ENCODE measurements at places on chromosomes 12 and 14.

DNA sequence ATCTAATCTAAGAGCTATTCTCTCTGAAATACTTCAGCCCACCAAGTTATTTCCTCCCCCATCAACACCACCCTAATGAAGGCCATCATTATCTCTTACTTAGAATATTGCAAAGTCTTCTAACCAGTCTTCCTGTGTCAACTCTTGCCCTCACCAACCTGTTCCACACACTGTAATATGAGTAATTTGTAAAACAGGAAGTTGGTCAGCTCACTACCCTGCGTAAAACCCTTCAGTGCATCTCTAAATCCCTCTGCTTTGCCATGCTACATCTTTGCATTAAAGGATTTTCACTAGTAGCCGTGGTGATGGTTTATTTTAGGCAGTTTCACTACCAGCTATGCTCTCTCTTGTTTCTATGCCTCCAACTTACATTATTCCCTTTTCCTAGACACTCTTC lies 70.0 kb downstream of the KIF21A start:
- DNase-seq, result no peak

- peak; percentile 70 for DNase-seq
Measured at GRCh38 chr12:98446682-98447081, 68.7 kb upstream of the TMPO start.

DNA sequence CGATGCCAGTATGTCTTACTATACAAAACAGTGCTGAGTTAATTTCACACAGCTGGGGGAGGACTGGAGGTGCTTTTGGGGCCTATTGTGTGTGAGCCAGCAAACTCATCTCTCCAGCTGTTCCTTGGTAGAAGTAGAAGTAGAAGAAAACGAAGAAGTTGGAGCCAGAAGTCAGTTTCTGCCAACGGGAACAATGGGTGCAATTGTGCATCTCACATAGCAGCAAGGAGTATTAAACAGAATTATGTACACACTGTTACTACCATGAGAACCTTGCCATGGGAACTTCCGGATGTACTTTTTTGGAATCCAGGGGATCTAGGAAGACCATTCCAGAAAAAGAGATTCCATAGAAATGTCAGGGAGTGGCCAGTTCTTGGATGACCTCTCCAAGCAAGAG lies 88.6 kb downstream of the VCPKMT start:
- DNase-seq, result no peak

DNA sequence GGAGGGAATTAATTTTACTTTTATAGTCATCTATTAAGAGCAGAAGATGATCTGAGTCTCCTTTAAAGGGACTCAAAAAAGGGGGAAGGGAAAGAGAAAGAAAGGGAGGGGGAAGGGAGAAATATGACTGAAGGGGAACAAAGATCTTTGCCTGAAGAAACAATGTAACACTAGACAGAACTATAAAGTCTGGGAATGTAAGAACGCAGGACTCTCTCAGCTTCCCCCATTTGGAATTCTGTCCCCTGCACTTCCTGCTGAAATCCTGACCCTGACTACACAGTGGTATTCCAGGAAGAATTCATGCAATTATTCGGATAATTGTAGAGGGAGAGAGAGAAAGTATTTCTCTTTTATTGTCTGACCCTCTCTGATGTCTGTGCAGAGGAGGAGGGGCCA lies 8.6 kb upstream of the HOXC11 start:
- DNase-seq, result no peak

- no peak for DNase-seq
Measured at GRCh38 chr12:46230306-46230705, 38.5 kb downstream of the SLC38A1 start.

DNA sequence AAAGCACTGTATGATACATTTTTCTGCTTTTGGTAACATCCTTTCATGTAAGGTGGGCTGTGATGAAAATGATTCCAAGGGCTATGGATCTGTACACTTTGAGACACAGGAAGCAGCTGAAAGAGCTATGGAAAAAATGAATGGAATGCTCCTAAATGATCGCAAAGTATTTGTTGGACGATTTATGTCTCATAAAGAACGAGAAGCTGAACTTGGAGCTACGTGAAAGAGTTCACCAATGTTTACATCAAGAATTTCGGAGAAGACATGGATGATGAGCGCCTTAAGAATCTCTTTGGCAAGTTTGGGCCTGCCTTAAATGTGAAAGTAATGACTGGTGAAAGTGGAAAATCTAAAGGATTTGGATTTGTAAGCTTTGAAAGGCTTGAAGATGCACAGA lies 22.1 kb upstream of the SRGAP1 start:
- DNase-seq, result peak; percentile 64

- no peak for DNase-seq
Measured at GRCh38 chr12:112928978-112929377, 9.3 kb upstream of the OAS3 start.

DNA sequence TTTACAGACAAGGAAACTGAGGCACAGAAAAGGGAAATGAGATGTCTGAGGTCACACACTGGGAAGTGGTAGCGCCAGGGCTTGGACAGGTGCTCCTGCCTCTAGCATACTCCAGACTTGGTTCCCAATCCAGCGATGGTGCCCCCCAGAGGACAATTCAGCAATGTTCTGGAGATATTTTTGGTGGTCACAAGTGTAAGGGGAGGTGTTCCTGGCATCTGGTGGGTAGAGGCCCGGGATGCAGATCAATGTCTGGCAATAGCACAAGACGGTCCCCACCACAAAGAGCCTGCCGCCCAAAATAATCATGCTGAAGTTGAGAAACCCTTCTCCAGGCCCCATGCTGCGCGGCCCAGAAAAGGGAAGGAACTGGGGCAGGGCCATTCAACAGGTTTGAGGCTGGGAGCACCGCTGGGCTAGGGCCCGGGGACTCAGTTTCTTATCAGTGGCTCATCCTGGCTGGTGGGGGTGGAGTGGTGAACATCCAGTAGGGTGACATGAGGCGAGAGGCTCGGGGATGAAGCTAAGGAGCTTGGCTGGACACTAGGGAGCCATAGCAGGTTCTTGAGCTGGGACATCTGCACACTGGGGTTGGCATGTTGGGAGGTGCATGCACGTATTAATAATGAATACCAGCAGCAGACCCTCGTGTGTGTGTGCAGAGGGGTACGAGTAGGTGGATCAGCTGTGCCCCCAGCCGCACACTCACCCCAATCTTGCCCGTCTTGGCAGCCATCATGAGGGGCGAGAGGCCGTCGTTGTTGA lies 35.1 kb downstream of the TRPV4 start:
- DNase-seq, result no peak

GRCh38 chr12:126271159-126271558 lies 1205.9 kb downstream of the AACS start:
- DNase-seq, result no peak

- DNase-seq, result no peak
Measured at GRCh38 chr14:34174973-34175372, 224.1 kb upstream of the EGLN3 start.

- DNase-seq, result no peak
Measured at GRCh38 chr12:53191885-53192530, 11.3 kb upstream of the CSAD start.

GRCh38 chr12:105041186-105041585 lies 43.1 kb downstream of the ALDH1L2 start:
- DNase-seq, result no peak

- DNase-seq, result no peak
Measured at GRCh38 chr14:92802678-92803077, 8.6 kb downstream of the GOLGA5 start.

- DNase-seq, result no peak
Measured at GRCh38 chr12:46209914-46210872, 58.6 kb downstream of the SLC38A1 start.

DNA sequence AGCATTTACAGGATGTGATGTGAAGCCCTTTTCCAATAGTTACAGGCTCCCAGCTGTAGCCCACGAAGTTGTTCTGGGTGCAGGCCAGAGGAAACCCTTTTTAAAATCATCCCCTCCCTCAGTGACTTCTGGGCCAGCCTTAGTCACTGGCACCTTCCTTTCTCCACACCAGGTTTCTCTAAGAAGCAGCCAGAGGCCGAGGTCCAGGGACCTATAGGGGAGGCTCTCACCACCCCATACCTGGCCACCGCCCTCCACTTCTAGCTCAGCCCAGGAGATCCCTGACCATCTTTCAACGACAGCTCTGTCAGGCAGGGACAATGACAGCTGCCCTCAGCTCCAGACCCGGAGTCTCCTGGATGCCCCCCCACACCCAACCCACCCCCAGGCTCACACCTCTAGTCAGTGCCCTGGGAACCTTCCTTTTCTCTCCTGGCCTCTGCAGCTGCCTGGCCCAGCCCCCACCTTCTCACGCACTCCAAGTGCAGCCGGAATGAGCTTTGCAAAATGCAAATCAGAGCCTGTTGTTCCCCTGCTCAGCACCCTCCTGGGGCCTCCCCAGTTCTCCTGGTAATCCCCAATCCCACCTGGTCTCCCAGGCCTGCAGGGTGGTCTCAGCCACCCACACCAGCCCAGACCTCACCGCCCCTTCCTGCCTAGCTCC lies 46.7 kb downstream of the TESC start:
- DNase-seq, result no peak

GRCh38 chr12:49809381-49809905 lies 18.8 kb downstream of the NCKAP5L start:
- no peak for DNase-seq

- peak; percentile 68 for DNase-seq
Measured at GRCh38 chr12:93789767-93790166, 112.6 kb downstream of the CRADD start.

DNA sequence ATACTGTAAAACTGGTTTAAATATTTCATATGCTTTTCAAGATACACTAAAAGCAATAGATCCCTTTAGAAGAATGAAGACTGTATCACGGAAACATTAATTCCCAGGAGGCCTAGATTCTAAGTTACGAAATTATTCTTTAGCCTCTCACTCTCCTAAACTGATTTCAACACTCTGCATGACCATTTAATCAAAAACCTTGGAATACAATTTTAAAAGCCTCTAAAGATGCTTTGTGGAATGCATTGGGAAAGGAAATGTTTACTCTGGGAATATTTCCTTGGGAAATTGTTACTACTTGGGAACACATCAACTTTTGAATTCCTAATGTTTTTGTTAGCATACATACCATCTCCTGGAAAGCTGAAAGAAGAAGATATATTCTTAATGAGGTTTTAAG lies 255.7 kb upstream of the FAR2 start:
- peak; percentile 47 for DNase-seq

DNA sequence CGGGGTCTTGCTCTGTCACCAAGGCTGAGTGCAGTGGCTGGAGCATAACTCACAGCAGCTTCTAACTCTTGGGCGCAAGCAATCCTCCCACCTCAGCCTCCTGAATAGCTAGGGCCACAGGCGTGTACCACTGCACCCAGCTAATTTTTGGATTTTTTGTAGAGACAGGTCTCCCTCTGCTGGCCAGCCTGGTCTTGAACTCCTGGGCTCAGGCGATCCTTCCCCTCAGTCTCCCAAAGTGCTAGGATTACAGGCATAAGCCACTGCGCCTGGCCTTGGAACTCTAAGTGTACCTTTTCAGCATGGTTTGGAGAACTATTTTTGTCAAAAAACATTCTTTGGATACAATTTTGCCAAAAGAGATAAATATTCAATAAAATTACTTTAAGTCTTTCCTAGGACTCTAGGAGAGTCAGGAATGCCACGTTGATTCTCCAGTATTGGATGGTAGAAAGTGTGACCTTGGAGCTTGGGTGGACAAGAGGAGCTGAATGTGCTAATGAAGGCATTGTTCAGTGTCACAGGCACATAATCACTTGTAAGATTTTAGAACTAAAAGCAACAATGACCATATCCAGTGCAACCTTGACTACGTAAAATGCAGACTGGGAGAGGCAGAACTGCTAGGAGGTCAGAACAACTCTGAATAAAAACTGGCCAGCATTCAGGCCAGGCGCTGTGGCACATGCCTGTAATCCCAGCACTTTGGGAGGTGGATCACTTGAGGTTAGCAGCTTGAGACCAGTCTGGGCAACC lies 2.8 kb downstream of the SRSF9 start:
- peak; percentile 58 for DNase-seq

- DNase-seq, result no peak
Measured at GRCh38 chr14:93984070-93984469, 7.7 kb upstream of the ASB2 start.

- no peak for DNase-seq
Measured at GRCh38 chr12:88630561-88630960, 50.3 kb upstream of the KITLG start.

DNA sequence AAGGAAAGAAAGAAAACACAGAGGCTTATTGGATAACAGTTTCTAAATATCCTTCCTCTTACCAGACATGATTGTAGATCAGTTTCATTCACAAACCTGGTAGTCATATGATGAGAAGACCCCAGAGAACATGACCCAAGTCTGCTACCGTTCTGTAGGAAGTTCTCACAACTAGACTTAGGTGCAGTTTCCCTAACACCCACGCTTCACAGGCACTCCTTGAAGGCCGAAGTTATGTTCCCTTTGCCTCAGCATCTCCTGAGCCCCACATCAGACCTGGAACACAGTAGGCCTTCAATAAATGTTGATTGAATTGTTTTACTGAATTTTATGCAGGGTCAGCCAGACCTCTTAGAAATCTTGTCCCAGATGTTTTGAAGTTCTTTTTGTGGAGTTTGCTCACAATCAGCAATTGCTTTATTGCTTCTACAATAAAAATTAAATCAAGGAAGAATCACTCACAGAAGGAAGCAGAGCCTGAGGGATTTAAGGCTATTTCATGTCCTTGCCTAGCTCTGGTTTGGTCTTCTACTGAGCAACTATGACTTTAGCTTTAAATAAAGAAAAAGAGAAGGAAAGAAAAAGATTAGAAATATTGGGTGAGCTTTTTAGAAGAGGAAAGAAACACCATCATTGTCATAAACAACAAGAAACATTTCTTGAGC lies 138.6 kb upstream of the MDM1 start:
- no peak for DNase-seq

DNA sequence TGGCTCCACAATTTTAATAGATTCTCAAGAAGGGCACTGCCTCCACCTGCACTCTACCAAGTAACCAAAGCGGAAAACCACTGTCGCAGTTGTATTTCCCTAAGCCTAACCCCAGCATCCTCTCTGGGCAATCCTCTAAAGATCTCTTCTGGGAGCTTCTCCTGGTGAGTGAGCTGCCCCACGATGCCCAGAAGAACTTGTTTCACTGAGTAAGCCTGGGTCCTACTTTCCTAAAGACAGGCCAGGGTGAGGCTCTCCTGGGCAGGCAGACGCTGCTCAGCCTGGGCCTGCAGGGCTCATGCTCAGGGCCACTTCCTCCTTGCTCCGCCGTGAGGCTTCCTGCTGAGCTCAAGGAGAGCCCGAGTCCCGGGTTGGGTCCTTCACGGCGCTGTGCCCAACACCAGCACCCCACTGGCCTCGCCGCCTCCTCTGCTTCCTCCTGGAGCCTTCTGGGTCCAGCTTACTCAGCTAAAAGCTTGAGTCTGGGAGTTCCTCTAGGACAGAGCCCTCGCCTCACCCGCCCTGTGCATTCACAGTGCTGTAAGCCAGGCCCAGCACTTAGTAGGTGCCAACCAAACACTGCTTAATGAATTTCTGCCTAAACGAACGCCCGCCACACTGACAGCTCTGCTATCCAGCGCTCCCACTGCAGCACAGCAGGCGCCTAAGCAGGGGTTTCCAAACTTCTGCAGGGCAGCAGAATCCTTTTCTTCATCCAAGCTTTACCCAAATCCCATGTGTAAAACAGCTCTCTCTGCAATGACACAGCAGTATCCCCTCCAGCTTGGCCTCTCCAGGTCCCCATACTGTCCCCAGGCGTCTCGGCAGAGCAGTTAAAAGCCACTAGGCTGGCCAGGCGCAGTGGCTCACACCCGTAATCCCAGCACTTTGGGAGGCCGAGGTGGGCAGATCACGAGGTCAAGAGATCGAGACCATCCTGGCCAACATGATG lies 5.7 kb downstream of the RAB35 start:
- peak; percentile 53 for DNase-seq

All from choroid plexus epithelial cell (primary cell).